ENCODE measurements at places on chromosomes 16 and 17. TPM values are rescaled to one million over a fixed set of nuclear protein-coding genes. Genes with fewer than 3 reads are reported as not detected.

DNA sequence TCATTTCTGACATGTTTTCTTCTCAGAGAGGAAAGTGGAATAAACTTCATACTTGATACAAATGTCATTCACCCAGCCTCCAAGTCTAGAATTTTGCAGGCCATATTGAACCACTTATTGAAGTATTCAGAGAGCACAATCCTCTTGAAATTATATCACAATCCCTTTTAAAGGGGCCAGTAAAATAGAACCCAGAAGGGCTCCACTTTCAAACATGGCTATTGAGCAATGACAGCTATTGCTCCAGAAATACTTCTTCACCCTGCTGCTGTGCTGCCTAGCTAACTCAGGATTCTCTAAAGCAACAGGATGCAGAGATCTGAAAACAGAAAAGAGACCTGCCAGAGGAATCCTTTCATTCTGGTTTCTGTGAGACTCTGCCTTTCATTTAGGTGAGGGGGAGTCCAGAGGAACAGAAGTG is 275.0 kb upstream of the CDH5 start:
- DNase-seq: no peak

DNA sequence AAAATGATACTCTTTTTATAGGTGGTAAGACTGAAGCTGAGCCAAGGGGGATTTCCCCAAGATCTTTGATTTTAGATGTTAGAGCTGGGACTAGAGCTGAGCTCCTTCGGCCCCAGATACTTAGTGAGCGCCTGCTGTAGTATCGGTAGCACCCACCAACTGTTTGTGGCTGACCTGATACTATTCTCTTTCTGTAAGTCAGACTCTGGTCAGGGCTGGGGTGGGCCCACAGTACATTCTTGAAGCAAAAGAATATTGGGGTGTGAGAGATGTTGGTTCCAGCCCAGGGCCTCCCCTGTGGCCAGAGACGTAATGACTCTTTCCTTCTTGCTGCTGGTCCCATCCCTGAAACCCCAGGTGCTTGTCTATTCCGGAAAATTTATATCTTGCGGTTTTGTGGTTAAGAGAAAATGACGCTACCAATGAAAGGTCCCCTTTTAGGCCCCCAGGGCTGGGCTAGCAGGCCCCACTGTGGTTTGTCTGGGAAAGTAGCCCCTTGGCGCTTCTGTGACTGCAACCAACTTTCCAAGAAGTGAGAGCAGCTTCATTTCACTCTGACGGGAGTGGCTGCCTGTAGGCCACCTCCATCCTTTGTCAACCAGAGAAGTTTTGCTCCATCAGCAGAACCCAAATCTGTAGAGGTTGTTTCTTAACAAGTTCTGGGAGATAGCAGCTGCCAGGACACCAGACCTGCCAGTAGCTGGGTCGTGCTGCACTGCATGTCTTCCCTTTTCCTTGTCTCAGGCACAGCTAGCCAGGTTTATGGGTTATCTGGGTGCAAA is 86.4 kb upstream of the LGALS9 start:
- no peak for DNase-seq

- no peak for DNase-seq
These were observed at the start of gene ZPBP2 for GRCh38 chr17:39867880-39868553. ZPBP2 (plus strand) TSS chr17:39868202; CDS start chr17:39868355, 153 bp downstream.

The CALB2 gene
- total RNA-seq: 7.5 TPM

DNA sequence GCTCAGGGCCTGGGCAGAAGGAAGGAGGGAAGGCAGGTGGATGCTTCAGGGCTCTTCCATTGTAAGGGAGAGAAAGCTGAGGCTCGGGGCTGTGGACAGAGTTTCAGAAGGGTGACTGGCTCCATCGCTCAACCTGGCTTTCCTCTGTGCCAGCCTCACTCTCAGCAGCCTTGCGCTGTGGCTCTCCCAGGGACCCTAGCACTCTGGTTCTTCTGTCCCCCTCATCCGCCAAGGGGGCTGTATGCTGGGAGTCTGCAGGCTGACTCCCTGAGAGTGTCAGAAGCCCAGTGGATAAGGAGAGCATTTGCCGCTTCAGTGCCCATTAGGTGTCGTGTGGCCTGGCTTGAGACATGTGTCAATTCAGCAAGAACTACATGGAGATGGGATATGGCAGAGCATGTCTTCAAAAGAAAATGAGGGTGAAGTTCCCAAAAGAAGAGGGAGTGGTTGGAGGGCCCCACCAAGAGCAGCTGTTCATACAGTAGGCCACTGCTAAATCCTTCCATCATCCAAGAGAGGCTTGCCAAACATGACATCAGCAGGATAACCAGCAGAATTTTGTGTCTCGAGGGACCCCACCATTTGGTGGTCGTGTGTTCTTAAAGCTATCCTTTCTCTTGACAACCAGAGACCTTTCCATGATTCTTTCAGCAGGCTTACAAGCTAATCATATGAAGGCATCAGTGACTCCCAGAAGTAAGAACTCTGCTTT is 148.2 kb downstream of the IRX5 start:
- no peak for DNase-seq

The TBC1D3 gene
- total RNA-seq: not detected

- DNase-seq: no peak
These were observed 11.1 kb downstream of the CMTM2 start for GRCh38 chr16:66590322-66590721.

The ALG1 gene
- 16.7 TPM for total RNA-seq

DNA sequence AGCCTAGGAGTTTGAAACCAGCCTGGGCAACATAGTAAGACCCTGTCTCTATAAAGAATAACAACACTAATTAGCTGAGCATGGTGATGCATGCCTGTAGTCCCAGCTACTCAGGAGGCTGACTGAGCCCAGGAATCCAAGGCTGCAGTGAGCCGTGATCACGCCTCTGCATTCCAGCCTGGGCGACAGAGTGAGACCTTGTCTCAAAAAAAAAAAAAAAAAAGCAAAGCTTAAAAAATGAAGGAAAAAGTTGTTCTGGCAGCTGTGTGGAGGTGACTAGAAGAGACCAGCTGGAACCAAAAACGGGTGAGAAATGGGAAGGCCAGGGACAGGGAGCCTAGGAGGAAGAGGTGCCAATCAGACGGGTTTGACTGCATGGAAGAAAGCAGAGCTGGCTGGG is 4.2 kb downstream of the BCL7C start:
- DNase-seq: no peak

GRCh38 chr17:70369391-70369790 is 200.1 kb downstream of the KCNJ2 start:
- no peak for DNase-seq

DNA sequence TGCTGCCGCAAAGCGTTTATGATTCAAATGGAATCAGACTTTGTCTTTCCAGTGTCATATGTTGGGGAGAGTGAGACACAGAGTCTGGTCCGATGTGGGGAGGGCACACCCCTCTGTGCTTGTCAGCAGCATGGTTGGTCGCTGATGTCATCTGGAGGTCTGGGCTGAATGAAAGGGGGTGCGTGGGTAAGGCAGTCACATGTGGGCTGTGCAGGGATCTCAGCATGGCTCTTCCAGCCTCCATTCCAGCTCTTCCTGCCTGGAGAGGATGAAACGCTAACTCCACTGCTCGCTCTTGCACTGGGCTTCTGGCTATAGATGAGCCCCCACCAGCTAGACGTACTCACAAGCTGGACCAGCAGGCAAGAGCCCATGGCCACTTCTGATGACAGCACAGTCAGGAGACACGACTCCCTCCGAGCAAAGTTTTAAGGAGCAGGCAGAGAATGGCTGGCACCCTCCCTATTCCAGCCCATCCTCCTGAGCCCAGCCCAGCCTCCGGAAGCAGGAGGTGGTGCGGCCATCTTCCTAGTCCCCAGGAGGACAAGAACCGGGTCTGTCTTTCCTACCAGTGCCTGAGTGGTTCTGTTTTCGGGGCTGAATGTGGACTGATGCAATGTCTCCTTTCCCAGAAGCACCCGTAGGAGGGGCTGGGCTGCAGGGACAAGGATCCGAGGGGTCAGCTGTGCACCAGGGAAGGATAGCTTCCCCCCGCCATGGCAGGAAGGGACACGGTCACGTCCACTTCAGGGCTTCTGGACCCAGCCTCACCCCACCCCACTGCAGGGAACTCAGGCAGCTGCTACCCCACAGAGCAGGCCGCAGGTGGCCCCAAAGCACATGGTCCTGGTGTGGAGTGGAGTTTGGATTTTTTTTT is 41.5 kb upstream of the CBFA2T3 start:
- DNase-seq: no peak

DNA sequence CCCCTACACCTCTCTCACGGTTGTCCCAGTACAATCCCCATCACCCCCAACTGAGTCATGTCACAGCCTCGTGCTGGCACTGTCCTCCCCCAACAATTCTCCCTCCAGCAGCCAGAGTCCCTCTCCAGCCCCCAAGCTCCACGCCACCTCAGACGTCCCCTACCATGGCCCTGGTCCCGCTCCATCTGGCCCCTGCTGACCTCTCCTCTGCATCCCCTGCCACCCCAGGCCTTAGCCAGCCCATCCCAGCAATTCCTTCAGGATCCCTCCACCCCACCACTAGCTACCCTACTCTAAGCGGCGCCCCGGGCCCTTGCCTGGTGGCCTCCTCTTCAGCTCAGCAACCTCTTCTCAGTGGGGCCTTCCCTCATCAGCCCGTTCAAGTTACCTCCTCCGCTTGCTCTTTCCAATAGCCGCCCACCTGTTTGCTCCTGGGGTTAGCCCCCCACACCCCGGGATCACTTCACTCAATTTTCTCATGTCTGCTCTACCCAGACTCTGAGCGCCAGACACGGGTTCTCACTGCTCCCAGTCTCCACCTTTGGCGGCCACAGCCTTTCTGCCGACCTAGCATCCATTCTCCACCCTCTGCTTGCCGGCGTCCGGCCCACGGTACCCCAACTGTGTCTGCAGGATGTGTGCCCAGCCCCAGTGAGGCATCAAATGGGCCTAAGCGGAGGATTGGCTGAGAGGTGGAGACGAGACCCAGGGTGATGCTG is 92.2 kb upstream of the DNAH17 start:
- DNase-seq: no peak

- no peak for DNase-seq
These were observed 14.3 kb upstream of the FASN start for GRCh38 chr17:82112181-82112913.

The FOXJ1 gene
- total RNA-seq: 0.15 TPM

- DNase-seq: no peak
These were observed 20.5 kb downstream of the KRT9 start for GRCh38 chr17:41551365-41551764.

GRCh38 chr17:39787743-39788484 is 50.2 kb downstream of the GRB7 start:
- no peak for DNase-seq

The ORC6 gene
- total RNA-seq: 0.66 TPM

GRCh38 chr16:70778901-70779309 is 22.1 kb downstream of the VAC14 start:
- DNase-seq: peak; percentile 73

The TMEM238L gene
- total RNA-seq: not detected

- DNase-seq: no peak
These were observed 52.5 kb downstream of the FTO start for GRCh38 chr16:53756275-53756996.

The USP6 gene
- 0.33 TPM for total RNA-seq

The ACAP1 gene
- 6.6 TPM for total RNA-seq

The CDH1 gene
- 0.16 TPM for total RNA-seq

DNA sequence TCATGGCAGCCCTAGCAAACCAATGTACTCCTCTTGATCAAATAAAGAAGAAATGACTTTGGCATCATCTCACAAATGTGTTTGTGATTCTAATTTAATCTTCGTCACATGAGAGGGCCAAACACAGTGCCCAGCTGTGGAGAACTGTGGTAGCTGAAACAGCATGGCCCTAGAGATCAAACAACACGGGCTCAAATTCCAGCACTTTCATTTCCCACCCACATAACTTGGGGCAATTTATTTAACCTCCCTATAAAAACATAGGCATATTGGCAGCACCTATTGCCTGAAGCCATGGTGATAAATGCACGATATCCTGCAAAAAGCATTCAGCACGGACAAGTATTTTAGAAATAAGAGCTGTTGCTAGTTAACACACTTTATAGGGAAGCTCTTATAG is 2.5 kb downstream of the ACSM1 start:
- DNase-seq: no peak

DNA sequence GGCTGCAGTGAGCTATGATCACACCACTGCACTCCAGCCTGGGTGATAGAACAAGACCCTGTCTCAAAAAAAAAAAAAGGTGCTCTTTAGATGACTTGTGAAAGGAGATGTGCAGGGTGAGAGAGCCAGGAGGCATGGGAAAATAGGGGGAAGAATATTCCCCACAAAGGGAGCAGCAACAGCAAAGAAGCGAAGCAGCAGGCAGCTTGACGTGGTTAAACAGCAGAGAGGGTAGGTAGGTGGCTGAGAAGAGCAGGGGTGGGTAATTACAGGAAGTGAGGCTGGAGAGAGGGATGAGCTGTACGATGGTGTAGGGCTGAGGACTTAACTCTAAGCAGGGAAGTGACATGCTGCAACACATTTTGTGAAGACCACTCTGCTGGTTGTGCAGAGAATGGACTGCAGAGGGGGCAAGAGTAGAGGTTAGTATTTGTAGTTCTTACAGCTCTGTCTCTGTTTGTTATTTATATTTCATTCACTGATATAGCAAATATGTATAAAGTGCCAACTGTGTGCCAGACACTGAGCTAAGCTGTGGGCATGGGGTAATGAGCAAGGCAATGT is 1.6 kb downstream of the HEATR3 start:
- no peak for DNase-seq

- DNase-seq: no peak
These were observed 5.1 kb upstream of the PLXDC1 start for GRCh38 chr17:39156491-39156890.

The SLC47A1 gene
- 8.8 TPM for total RNA-seq

Measured in breast epithelium (tissue), 4 donors.